ENCODE measurements at places on chromosomes 12 and 14.

DNA sequence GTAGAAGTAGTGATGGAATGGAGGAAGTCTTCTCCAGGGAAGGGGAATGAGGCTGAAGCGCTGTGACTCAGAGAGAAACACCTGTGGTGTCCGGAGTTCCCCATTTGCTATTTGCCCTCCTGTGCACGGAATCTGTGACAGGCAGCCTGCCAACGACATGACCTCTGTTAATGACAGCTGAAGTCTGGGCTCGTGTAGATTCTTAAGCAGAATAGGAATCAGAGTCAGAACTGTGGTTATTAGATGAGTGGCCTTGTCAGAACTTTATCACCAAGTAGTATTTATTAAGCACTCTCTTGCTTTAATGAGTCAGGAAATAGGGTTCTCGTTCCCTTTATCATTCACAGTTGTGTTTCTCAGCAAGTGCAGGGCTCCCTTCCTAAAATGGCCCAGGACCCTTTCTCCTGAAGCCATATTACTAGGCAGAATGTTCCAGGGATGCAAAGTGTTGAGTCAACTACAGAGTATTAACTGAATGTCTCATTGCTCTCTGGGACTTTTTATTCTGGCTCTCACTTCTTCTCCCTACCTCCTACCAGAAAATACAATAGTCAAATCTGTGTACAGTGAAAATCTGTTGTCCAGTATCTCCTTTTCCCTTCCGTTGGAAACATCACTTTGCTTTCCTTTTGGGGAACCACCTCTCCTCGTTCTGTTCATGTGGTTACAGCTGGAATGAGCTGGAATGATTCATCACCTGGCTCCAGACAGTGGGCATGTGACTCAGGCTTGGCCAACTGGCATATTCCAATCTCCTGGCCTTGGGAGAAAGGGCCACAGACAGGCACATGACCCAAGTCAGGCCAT, 77.8 kb upstream of the MAX start:
- DNase-seq, result no peak

DNA sequence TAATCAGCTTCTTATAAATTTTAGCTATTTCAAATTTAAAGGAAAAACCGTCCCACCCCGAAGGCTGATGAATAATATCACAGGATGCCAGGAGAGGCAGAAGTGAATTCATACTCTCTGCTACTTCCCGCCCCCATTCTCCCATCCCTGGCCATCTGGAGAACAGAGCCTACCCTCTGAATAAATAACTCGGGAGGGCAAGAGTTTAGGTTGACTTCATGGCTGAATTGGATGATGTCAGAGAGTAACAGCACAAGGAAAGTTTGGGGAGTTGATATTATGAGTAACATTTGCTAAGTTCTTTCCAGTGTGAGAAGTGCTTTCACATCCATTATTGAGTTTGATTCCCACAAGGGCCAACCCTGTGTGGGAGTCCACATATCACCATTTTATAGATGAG, 241.6 kb downstream of the EGLN3 start:
- no peak for DNase-seq

DNA sequence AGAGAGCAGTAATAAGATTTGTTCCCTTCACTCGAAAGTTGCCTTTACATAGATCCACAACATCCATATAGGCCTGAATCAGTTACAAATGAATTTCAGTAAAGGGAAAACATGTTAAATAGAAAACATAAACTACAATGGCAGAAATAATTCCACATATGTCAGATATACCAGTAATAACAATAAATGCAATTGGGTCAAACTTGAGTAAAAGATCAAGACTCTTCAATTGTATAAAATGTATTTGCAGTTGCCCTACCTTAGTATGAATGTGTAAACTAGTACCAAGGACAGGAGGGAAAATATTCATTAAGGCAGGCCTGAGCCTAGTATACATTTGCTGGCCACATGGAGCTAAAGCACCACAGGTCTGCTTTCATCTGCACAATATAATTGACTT, 17.6 kb downstream of the NOS1 start:
- no peak for DNase-seq

- DNase-seq, result no peak
Observed at GRCh38 chr12:102527171-102527720, 46.9 kb upstream of the IGF1 start.

DNA sequence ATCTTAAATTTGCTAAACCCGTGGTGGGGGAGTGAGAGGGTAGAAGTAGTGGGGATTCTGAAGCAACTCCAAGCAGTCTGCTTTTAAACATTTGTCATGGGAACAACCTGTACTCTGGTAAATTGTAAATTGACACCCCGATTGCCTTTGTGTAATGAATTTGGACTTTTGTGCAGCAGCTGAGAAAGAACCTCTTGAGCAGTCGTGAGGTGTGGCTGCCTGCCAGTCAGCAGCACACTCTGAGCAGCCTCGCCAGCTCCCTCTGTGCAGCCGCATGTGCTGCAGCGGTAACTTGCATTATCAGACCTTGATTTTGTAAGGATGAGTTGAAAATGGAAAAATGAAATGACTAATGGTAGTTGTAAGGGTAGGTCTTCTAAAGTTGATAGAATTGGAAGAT, 74.3 kb downstream of the SUSD6 start:
- DNase-seq, result no peak
